Stimulated activated CD4-positive, alpha-beta T cell treated with anti-CD3 and anti-CD28 coated beads, Interleukin-1b, Interleukin-23, amount 100 ng/mL, for 1 hour (primary cell): ENCODE measurements at places on chromosomes 16 and 17.

DNA sequence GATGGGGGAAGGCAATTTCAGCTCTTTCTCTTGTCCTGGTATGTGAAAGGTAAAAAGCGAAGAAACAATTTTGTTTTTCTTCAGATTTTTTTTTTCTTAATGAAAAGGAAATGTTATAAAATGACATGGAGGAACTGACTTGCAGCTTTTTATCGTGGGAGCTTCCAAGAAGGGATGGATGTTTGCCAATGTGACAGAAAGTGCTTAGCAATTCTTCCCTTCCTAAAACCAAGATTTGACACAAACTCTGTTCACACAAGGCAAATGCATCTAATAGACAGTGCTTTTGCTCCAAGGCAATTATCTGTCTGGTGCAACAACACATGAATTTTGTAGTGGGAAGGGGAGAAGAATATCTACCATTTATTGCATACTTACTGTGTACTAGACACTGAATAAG is 988.5 kb downstream of the CDH11 start:
- no peak for DNase-seq

GRCh38 chr17:20281860-20282259 is 185.5 kb downstream of the LGALS9B start:
- DNase-seq = no peak

- no peak for DNase-seq
These were observed 133.8 kb upstream of the PLCG2 start for GRCh38 chr16:81645266-81645694.

- no peak for DNase-seq
These were observed 421 bp downstream of the STAT3 start for GRCh38 chr17:42387661-42388380.

GRCh38 chr16:9092282-9092977 is 986 bp downstream of the HAPSTR1 start:
- no peak for DNase-seq

DNA sequence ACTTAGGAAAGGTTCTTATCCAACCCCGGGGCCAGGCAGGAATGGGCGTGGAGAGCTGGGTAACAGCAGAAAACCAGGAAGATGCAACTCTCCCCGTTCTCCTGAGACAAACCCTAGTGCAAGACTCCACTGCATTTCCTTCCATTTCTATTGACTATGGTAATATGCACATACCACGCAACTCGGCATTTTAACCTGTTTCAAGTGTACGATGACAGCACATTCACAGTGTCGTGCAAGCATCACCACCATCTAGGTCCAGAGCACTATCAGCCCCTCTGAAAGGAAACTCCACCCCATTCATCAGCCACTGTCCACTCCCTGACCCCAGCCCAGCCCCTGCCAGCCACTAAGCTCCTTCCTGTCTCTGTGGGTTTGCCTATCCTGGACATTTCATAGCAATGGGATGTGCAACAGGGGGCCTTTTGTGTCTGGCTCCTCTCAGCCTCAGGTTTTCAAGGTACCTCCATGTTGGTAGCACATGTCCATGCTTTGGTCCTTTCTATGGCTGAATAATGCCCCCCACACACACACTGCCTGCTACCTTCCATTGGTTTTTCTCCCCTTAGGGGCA is 441.9 kb downstream of the SOX9 start:
- no peak for DNase-seq

- no peak for DNase-seq
These were observed 18.9 kb downstream of the RPRML start for GRCh38 chr17:46960152-46960551.
